ENCODE measurements at places on chromosomes 1 and 21.

DNA sequence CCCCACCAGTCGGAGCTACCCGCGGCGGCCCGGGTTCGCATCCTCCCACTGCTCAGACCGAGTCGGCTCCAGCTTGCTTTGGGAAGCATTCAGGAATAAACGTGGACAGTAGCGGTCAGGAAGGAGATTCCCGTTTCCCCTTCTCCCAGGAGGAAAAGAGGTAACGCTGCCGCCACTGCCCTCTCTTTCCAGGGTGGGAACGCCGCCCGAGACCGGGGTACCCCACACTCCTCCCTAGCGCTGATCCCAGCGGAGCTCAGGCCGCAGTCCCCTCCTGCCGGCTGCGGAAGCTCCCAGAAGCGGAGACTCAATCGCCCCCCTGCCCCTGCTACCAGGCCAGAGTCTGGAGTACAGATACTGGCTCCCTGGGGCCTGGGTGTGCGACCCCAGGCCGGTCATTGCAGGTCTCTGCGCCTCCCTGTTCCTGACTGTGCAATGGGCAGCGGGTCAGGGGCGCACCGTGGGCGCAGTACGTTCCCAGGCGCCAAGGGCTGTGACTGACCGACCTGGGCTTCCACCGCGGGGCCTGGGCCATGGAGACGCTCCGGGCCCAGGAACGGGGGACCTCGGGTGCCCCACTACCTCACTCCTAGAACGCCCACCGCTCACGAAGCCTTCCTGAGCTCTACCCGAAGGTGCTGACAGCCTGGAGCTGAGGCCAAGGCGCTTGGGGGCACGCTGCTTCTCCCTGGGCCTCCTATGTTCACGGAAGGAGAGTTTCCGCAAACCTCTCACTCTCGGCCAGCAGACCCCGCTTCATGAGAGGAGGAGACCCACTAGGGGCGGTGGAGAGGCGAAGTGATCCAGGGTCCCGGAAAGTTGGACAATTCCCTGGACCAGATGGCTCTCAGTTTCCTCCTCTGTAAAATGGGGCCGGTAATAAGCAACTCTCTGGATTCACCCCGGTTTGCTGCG lies 7.8 kb downstream of the DMRTA2 start:
- no peak for DNase-seq

DNA sequence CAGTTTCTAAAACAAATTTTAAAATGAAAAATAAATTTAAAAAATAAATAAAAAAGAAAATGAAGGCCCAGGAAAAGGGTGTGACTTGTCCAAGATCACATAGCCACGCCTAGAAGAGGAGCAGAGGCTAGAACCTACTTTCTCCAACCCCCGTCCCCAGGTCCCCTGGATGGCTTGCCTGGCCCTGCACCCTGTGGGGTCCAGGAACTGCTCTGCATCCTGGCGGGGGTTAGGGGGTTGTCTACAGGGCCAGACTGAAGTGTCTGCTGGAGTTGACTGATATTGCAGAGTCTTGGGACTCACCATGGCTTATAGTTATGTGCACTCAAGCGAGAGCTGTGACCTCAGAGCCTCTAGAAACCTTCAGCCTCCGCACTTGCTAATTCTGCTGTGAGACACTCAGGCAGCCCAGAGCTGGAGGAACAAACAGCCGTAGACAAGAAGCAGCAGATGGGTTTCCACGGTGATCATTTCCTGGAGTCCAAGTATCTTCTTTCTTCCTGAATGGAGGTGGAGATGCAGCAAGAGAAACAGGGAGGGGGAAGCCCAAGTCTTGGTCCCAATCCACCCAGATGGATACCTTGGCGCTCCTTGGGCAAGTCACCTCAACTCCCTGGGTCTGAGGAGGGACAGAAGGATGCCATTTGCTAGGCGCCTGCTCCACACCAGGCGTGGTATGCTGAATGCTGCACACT lies 5.2 kb upstream of the EXTL1 start:
- no peak for DNase-seq

- no peak for DNase-seq
Observed at GRCh38 chr1:10936998-10937901, 75.2 kb upstream of the TARDBP start.

DNA sequence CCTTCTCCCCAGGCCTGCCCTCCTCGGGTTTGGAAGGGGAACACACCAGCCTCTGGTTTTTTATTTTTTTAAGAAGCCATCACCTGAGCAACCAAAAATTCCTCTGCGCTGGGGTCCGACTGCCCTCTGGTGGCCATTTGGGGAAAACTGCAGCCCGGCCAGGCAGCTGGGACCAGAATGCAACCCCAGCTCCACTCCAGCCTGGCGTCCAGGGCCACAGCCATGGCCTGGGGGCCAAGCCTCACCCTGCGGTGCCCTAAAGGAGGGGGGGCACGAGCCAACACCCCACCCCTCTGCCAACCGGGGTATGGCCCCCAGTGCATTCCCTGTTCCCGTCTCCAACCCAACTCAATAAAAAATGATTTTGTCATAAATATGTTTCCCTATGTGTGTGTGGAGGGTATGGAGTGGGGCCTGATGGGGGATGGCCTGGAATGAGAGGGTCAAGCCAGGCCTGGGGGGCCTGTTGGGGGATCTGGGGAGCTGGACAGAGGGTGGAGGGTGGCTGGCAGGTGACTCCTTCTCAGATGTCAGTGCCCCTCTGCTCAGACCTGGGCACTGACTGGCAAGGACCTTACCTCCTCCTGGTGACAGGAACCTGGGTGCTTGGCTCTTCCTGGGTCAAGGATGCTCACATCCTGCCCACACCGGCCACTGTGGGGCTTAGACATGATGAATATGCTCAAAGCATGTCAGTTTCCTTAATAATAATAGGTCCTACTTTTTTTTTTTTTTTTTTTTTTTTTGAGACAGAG lies 3.2 kb downstream of the GPR3 start:
- no peak for DNase-seq

- no peak for DNase-seq
Observed at GRCh38 chr1:206082831-206083695, 30.1 kb downstream of the RHEX start.

GRCh38 chr1:77232829-77233228 lies 13.6 kb upstream of the PIGK start:
- no peak for DNase-seq

DNA sequence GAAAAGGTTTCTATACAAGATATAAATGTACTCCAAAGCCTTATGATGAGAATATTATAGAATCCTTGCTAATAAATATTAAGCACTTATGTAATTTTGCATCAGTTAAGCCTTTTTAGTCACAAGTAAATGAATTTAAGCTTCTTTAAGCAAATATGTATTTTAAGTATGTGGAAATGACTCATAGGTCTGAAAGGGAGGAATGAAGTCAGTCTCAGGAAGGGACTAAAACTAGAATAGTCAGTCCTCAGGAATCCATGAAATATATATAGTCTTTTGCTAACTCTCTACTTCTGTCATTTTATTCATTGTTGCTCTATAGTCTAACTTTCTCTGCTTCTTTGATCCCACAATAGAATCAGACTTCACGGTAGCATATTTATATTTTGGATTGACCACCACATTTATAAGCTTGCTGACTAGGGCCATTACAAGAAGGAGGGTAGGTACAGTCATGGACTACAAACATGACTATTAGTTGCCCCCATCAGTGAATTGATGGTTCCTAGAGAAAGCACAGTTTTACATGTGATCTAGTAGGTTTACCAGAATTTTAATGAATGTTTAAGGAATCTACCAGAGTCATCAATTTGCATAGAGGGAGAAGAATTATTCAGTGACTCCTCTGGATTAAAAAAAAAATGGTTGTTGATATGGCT lies 20.2 kb upstream of the RABGGTB start:
- DNase-seq = no peak

DNA sequence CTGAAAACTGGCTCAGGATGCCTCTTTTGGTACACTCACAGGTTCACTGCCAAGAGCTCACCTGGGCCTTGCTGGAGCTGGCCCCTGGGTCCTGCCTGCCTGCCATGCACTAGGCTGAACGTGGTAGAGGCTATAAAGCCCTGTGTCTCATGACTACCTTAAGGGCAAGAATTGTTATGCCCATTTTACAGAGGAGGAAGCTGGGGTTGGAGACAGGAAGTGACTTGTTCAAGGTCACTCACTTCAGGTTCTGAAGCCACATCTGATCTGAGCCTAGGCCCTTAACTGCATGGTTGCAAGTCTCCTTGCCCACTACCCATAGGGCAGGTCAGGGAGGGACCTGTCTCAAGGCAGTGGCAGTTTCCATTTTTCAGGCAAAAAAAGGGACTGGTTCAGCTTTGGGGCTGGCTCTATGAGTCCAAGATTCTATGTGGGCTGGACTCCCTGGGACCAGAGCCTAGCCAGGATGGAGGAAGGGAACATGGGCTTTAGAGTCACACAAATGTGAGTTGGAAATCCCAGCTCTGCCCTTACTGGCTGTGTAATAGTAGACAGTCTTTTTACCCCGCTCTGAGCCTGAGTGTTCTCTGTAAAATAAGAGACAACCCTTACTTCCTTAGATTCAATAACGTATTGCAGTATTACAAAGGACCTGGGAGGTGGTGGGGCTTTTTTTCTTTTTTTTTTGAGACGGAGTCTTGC lies 7.8 kb downstream of the STK40 start:
- DNase-seq = no peak

DNA sequence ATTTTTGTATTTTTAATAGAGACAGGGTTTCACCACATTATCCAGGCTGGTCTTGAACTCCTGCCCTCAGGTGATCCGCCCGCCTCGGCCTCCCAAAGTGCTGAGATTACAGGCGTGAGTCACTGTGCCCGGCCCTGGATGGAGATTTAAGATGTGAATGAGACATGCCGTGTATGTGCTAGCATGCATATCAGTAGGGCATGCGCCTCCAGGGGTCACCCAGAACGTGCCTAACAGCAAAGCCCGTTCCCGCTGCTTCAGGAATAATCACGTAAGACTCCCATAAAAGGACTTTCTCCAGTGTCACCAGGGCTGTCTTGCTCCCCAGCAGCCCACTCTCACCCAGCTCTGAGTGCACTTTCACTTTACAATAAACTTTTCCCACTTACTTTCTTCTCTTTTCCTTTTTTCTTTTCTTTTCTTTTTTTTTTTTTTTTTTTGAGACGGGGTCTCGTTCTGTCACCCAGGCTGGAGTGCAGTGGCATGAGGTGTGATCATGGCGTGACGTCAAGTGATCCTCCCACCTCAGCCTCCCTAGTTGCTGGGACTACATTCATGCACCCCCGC lies 46.9 kb upstream of the DISP3 start:
- no peak for DNase-seq

- DNase-seq = no peak
Observed at GRCh38 chr1:173353350-173353749, 123.8 kb upstream of the PRDX6 start.

- no peak for DNase-seq
Observed at GRCh38 chr1:188611432-188611831, 1782.7 kb downstream of the PLA2G4A start.

DNA sequence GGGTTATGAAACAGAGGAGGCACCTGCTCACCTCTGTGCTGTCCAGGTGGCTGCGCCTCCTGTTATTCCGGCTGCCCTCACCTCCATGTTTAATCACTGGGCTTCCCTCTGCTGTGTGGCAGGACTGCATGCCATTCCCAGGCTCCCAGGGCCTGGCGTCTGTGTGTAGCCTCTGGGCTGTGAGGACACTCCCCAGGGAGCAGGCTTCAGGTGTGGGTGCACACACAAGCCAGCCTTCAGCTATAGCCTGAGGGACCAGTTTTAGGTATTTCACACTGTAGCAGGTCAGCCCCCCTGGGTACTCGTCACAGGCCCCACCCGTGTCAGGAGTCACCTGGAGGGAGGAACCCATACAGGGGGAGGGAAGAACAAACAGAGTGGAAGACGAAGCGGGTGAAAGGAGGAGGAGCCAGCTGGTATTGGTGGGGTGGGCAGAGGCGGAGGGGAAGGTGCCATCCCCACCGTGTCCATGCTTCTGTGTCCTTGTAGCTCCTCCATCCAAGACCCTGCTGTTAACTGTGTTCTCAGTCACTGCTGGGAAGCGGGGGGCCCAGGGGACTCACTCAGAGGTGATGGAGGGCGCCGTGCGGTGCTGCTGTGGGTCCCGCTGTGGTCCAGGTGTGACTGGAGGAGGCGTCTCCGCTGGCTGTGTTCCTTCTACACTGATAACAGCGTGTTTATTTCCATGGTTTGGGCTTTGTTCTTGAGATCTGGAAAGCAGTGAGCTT lies 158.6 kb downstream of the PGBD5 start:
- no peak for DNase-seq

DNA sequence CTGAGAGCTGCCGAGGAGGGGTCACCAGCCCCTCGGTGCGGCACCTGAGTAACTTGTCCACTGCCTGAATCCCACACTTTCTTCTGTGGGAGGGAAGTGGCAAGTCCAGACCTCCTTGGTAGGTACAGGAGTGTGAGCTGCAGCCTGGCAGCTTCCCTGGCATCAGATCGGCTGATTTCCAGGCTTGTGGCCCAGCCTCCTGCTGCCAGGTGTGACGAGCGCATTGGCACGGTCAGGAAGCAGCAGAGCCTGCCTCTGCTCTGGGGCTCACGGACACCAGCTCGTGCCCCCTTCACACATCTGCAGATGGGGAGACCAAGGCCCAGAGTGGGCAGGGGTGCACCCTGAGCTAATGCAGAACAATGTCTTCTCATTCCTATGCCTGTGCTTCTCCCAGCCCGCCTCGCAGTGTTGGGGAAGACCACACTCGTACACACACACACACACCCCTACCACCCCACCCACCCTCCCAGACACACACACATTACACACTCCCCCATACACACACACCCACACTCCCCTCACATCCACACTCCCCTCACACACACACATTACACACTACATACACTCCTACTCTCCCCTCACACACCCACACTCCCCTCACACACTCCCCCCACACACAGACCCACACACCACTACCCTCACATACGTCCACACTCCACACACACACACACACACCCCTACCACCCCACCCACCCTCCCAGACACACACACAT lies 33.1 kb upstream of the SELENON start:
- no peak for DNase-seq

- no peak for DNase-seq
Observed at GRCh38 chr1:222618001-222618879, at the start of gene MIA3. TSS of gene MIA3 (plus strand) at chr1:222618097. CDS start at chr1:222618111, 14 bp downstream.

Measured in NCI-H2081 treated with DMSO at 0.1 percent for 48 hours (cell line).